GM12878 (cell line): ENCODE measurements at places on chromosomes 7 and 10. TPM values are rescaled to one million over a fixed set of nuclear protein-coding genes. Genes with fewer than 3 reads are reported as not detected.

DNA sequence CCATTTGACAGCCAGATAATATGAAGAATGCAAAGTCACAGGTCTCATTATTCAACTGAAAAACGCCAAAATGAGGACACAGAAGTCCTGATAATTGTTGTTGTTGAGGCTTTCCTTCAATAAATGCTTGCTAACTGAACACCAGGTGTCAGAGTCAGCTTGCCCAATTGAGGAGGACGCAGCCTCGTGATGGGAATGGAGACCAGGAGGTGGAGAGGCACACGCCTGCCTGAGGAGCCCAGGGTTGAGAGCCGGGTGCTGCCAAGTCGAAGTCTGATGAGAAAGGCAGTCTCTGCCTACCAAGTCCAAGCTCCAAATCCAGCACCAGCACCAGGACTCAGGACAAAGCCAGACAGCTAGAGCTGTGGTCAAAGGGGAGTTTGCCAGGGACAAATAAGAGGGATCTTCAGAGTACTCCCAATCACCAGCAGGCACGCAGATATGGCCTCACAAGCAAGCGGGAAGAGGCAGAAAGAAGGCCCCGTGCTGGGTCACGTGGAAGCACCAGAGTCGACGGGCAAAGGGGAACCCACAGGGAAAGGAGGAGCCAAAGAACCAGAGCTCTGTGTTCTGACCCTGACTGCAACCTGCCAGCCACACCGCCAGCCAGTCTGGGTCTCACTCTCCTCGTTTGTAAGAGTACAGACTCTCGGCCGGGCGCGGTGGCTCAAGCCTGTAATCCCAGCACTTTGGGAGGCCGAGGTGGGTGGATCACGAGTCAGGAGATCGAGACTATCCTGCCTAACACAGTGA lies 47.6 kb downstream of the VOPP1 start:
- no peaks in the 10 kb centered on the region for H3K27me3 ChIP-seq
- peak overlapping the region; percentile 65 for H3K27ac ChIP-seq
- H3K36me3 ChIP-seq: peaks cover 15% of the 10 kb centered on the region

DNA sequence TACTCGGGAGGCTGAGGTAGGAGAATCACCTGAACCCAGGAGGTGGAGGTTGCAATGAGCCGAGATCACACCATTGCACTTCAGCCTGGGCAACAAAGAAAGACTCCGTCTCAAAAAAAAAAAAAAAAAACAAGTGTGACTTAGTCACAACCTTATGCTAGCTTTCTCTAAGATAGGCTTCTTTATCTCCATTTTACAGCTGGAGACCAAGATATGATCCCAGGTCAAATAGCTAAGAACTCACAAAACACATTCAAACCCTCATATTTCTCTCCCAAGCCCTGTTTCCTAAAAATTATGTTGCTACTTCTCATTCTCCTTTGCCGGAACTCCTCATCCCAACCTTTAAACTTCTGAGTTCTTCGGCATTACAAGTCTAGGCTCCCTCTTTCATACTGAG lies 13.0 kb upstream of the DHTKD1 start:
- H3K27ac ChIP-seq: no peak overlapping the region
- no peaks in the 10 kb centered on the region for H3K36me3 ChIP-seq
- no peak overlapping the region for H3K4me3 ChIP-seq
- peaks cover 24% of the 10 kb centered on the region for H3K4me1 ChIP-seq
- H3K27me3 ChIP-seq: no peaks in the 10 kb centered on the region
- DNase-seq: no peak

- no peak for DNase-seq
- H3K36me3 ChIP-seq: no peaks in the 10 kb centered on the region
- H3K27ac ChIP-seq: no peak overlapping the region
- no peaks in the 10 kb centered on the region for H3K27me3 ChIP-seq
- no peaks in the 10 kb centered on the region for H3K4me1 ChIP-seq
- no peak overlapping the region for H3K4me3 ChIP-seq
Measured at GRCh38 chr10:99316374-99316773, 12.8 kb upstream of the CNNM1 start.

DNA sequence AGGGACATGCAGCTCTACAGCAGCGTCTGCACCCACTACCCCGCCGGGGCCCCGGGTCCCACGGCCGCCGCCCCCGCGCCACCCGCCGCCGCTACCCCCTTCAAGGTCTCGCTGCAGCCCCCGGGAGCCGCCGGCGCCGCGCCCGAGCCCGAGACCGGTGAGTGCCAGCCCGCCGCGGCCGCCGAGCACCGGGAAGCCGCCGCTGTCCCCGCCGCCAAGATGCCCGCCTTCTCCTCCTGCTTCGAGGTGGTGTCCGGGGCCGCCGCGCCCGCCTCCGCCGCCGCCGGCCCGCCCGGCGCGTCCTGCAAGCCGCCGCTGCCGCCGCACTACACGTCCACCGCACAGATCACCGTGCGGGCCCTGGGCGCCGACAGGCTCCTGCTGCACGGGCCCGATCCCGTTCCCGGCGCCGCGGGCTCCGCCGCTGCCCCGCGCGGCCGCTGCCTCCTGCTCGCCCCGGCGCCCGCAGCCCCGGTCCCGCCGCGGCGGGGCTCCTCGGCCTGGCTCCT lies 631 bp downstream of the OTUD1 start:
- H3K27me3 ChIP-seq: peaks cover 3% of the 10 kb centered on the region; the same call in 1 of the 2 replicates
- peaks cover 4% of the 10 kb centered on the region for H3K4me1 ChIP-seq
- no peaks in the 10 kb centered on the region for H3K36me3 ChIP-seq
- peak overlapping the region; percentile 64 for H3K4me3 ChIP-seq
- no peak overlapping the region; the same call in 1 of the 2 replicates for H3K27ac ChIP-seq

DNA sequence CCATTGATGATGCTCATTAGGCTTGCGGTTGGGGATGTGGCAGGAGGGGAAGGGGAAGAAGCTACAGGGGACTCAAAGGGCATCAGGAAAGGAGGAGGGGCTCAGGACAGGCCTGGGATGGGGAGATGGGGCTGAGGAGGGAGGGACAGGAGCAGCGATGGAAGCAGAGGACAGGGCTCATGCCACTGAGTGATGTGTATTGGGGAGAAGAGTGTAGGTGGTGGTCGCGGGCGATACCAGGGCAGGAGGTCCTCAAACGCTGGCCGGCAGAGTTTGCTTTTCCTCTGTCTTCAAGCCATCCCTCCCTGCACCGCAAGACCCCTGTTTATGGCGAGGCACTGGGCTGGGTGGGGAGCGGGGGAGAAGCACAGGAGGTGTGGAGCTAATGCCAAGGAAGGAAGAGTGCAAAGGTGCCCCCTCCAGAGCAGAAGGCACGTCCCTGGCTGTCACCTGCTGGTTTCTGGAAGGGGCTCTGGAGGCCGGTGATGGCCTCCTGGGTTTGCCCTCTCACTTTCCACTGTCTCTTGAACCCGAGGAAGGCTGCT lies 134.7 kb downstream of the SVIL start:
- no peaks in the 10 kb centered on the region for H3K36me3 ChIP-seq
- no peak overlapping the region for H3K27ac ChIP-seq
- no peak for DNase-seq
- H3K4me3 ChIP-seq: no peak overlapping the region
- H3K4me1 ChIP-seq: no peaks in the 10 kb centered on the region

DNA sequence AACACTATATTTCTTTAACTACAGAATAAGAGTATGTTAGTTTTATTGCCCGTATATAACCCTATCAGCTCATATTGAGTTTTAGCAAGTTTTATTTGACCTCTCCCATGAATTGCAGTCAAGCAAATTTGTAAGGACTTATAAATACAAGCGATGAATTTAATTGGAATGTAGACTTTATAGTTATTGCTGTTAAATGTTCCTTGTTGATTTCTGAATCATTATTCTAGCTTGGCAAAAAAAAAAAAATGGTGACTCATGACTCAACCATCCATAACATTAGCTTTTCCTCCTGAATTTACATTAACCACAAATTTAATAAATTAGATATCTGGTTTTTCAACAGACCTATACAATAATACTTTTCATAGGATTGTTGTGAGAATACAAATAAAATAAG lies 334.0 kb upstream of the LRRTM3 start:
- no peak for DNase-seq
- no peaks in the 10 kb centered on the region for H3K4me1 ChIP-seq
- no peak overlapping the region for H3K4me3 ChIP-seq
- no peak overlapping the region for H3K27ac ChIP-seq
- no peaks in the 10 kb centered on the region for H3K36me3 ChIP-seq
- H3K27me3 ChIP-seq: no peaks in the 10 kb centered on the region

GRCh38 chr7:22726345-22726906 lies 574 bp upstream of the IL6 start:
- no peak for DNase-seq
- H3K27me3 ChIP-seq: peaks cover 8% of the 10 kb centered on the region

GRCh38 chr7:151808400-151809145 lies 68.3 kb downstream of the PRKAG2 start:
- no peak for DNase-seq
- H3K4me1 ChIP-seq: no peaks in the 10 kb centered on the region
- no peak overlapping the region for H3K4me3 ChIP-seq

DNA sequence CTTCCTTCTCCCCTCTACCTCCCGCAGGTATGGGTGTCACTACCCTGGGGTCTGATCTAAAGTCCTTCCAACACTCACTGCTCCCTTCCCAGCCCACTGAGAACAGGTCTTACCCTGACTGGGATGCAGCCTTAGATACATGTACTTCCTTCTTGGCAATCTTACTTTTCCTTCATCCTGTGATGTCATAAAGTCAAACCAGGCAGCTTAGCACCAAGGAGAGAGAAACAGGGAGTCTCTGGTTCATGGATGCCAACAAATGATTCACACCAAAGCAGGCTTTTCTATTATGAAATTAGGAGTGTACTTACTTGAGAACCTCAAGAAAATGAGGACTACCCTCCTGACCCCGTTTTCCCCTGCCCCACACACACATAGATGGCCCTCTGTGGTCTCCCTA lies 111.0 kb upstream of the KMT2E start:
- no peaks in the 10 kb centered on the region for H3K36me3 ChIP-seq
- H3K27ac ChIP-seq: no peak overlapping the region
- H3K27me3 ChIP-seq: no peaks in the 10 kb centered on the region
- no peak overlapping the region for H3K4me3 ChIP-seq
- H3K4me1 ChIP-seq: peaks cover 8% of the 10 kb centered on the region
- DNase-seq: no peak

DNA sequence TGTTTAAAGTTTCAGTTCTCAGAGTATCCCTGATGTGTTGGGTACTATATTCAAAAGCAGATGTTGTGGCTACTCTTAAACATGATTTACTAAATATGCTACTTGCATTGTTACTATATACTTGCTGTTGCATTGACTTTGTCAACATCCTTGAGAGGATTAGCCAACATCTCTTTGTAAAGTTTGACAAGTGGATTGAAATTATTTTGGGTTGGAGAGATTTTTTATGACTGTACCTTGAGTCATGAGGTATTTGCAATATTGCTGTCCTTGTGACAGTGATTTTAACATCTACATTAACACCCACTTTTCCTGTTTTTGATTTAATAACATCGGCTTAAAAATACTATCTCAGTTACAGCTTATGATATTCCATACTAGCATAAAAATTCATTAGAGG lies 31.9 kb downstream of the MRC1 start:
- H3K4me3 ChIP-seq: no peak overlapping the region
- H3K36me3 ChIP-seq: no peaks in the 10 kb centered on the region
- H3K27ac ChIP-seq: no peak overlapping the region
- no peaks in the 10 kb centered on the region for H3K4me1 ChIP-seq
- H3K27me3 ChIP-seq: no peaks in the 10 kb centered on the region
- no peak for DNase-seq

DNA sequence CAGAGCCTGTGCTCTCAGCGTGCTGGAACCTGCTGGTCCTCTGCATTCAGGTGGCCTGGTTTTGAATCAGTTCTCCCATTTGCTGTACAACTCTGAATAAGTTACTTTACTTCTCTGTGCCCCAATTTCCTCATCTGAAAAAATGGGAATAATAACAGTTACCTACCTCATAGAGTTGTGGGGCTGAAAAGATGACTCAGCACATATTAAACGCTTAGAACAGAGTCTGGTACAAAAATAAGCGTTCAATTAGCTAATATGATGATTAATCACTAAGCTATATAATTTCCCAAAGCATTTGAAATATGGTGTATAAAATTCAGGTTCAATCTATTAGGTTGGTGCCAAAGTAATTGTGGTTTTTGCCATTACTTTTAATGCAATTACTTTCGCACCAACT lies 259.1 kb downstream of the PRPF18 start:
- no peaks in the 10 kb centered on the region for H3K36me3 ChIP-seq
- no peak for DNase-seq
- H3K27me3 ChIP-seq: no peaks in the 10 kb centered on the region; the same call in 1 of the 2 replicates
- no peak overlapping the region for H3K4me3 ChIP-seq
- no peak overlapping the region for H3K27ac ChIP-seq
- H3K4me1 ChIP-seq: no peaks in the 10 kb centered on the region

GRCh38 chr7:34107276-34107675 lies 201.9 kb downstream of the BMPER start:
- no peak overlapping the region for H3K27ac ChIP-seq
- no peaks in the 10 kb centered on the region for H3K36me3 ChIP-seq
- no peak for DNase-seq
- H3K4me3 ChIP-seq: no peak overlapping the region
- no peaks in the 10 kb centered on the region for H3K4me1 ChIP-seq
- H3K27me3 ChIP-seq: no peaks in the 10 kb centered on the region

- no peaks in the 10 kb centered on the region for H3K36me3 ChIP-seq
- H3K4me3 ChIP-seq: no peak overlapping the region
- DNase-seq: no peak
- no peaks in the 10 kb centered on the region; the same call in 1 of the 2 replicates for H3K4me1 ChIP-seq
- H3K27ac ChIP-seq: no peak overlapping the region
- no peaks in the 10 kb centered on the region for H3K27me3 ChIP-seq
Measured at GRCh38 chr7:33762151-33762910, 143.0 kb upstream of the BMPER start.

DNA sequence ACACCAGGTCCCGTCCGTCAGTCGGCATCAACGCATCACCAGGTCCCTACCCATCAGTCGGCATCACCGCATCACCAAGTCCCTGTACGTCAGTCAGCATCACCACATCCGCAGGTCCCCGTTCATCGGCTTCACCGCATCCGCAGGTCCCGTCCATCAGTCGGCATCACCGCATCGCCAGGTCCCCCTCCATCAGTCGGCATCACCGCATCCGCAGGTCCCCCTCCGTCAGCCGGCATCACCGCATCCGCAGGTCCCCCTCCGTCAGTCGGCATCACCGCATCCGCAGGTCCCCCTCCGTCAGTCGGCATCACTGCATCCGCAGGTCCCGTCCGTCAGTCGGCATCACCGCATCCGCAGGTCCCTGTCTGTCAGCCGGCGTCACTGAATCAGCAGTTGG lies 55.1 kb downstream of the IGF2BP3 start:
- no peaks in the 10 kb centered on the region for H3K27me3 ChIP-seq
- H3K36me3 ChIP-seq: peaks cover 7% of the 10 kb centered on the region
- H3K4me1 ChIP-seq: peaks cover 21% of the 10 kb centered on the region
- DNase-seq: no peak
- H3K4me3 ChIP-seq: no peak overlapping the region
- H3K27ac ChIP-seq: no peak overlapping the region

MNX1 gene
- 0.32 and 0.35 TPM in 2 replicates for polyA plus RNA-seq

SFTPA1 gene
- not detected in 2 replicates for polyA plus RNA-seq

ZNF727 gene
- not detected in 2 replicates for polyA plus RNA-seq

CYP3A7 gene
- polyA plus RNA-seq: not detected in 2 replicates
